ENCODE measurements at places on chromosomes 3 and 15. TPM values are rescaled to one million over a fixed set of nuclear protein-coding genes. Genes with fewer than 3 reads are reported as not detected.

FAM81A gene
- total RNA-seq = 2.8 TPM

GPR156 gene
- total RNA-seq = 0.34 TPM

CCR1 gene
- 0.87 TPM for total RNA-seq

ATP10A gene
- 18.1 TPM for total RNA-seq

DNA sequence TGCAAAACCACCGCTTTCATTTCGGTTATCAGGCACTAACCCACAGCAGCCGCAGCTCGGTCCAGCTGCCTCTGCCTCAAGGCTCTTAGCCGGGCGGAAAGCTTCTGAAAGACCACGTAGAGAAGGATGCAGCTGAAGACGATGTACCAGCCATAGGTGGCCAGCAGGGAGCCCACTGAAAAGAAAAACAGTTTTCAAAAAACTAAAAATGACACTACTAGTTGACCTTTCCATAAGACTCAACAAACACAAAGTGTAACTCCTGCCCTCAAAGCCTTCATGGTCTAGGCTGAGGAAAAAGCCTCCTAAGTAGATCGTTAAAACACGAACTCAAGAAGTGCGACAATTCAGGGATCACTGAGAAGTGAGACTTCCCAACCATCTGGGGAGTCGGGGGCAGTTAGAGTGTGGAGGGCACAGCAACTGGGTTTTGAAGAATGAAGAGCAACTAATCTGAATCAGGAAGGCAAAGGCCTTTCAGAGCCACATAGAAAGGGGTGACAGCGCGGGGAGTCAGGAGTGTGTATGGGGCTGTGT lies 716 bp downstream of the SELENOS start:
- peak; percentile 41 for DNase-seq

DNA sequence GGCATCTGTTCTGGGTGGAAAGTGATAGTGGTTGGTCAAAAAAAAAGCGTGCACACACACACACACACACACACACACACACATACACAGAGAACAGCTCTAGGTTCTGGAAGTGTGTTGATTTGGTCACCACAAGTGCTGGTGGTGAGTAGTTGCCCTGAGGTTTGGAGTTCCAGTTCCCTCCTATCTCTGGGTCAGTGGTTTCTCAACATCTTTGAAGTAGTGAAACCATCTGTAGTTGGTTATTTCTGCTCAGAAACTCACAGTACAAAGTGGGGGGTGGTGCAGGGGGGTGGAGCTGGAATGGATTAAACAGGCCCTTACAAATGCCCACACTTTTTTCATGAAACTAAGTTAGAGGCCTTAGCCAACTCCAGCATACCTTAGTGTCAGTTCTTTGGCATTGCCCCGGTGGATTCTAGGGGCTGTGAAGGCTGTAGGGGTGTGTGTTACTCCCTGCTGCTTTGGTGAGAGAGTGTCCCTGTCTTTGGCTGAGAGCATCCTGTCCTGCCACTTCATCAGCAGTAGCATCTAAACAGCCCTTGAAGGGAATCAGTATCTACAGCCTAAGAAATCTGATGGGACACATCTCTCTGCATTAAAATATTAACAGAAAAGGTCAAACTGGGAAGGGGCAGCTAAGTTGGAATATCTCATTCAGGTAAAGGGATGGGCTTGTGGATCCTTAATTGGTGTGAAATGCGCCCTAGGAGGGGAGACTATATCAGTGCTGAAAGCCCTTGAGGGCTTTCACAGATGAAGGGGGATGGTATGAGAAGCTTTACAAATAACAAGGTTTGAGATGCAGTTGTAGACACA lies 20.6 kb downstream of the SMAD3 start:
- DNase-seq = no peak

DNA sequence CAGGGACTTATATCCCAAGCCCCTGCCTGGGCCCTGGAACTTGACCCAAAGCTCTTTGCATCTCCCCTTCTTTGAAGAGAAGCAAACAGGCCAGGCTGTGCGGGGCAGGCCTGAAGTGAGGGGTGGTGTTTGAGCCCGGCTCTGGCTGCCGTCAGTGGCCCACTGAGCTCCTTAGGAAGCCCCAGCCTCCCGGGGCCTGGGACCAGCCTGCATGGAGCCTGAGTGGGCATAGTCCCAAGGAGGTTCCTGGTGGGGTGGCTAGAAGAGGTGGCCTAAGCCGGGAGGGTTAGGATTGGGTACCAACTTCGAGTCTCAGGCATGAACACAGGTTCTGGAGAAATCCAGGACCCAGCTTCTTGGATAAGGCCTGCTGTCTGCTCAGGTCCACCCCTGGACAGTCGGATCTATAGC lies 6.4 kb downstream of the TMIE start:
- DNase-seq = no peak

DNA sequence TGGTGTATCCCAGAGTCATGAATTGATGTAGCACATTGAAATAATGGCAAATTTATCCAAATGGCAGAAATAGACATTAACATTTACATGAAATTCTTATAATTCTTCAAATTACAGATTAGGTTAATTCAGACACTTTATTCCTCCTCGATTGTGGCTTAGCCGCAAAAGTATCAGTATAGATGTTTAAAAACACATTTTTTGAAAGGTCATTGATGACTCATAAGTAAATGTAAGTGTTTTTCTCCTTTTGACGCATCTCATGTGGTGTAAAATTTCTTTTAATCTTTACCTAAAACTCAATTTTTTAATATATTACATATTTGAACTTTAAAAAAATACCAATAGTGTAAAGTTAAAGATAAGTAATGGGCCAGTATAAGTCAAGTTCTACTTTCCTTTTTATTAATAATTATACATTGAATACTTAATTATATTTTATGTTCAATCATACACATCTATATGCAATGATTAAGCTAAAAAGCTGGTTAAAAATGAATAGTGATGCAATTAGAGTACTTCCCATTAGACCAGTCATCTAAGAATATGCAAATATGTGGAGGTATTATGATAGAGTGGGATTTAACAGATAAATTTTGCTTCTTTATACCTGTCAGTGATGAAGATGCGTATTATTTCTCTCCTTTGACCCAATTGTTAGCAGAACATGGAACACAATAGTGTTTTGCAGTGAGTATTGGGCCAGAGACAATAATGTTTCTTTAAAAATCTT lies 678.1 kb upstream of the DPPA4 start:
- no peak for DNase-seq

- DNase-seq = no peak
Observed at GRCh38 chr3:141553055-141553454, 66.2 kb downstream of the RASA2 start.

GRCh38 chr3:154168998-154169795 lies 48.0 kb downstream of the ARHGEF26 start:
- no peak for DNase-seq

DNA sequence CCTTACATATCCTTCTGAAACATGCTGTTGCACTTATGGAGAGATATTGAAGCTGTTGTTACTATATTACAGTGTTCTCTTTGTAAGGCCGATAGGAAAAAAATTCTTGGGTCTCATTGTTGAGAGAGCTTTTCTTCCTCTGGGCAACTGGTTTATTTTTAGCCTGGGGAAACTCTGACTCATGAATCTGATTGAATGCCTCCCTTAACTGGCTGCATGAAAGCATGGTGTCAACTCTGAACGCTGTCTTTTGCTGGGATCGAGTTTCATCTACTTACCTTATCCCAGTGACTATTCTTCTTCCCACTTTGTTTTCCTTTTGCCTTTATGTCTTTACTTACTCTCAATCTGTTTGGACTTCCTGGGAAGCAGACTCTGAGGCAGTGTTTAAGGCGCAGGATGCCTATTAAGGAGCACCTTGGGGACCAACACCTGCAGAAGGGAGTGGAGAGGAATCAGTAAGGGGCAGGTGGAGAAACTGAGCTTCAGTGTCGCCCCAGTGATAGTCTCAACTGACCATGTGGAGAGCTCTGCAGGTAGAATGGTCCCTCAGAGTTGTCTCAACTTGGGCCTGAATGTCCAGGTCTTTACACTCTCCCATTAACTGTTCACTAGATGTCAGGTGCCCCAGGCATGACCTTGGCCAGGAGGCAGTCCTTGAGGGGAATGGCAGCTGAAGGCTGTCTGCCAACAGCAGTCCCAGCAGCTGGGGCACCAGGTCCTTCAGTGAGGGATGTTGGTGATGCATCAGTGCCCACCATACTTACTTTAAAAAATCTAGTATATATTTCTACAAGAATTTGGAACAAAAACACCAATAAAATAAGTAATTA lies 88.9 kb upstream of the CCNL1 start:
- peak; percentile 53 for DNase-seq

GRCh38 chr15:71195242-71195641 lies 80.0 kb downstream of the THSD4 start:
- peak; percentile 21 for DNase-seq

DNA sequence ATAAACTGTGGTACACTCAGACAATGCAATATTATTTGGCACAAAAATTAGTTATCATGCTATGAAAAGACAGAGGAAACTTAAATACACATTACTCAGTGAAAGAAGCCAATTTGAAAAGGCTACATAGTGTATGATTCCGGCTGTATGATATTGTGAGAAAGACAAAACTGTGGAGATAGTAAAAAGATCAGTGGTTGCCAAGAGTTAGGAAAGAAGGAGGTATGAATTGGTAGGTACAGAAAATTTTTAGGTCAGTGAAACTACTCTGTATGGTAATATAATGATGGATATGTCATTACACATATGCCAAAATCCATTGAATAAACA lies 458.8 kb upstream of the CBLB start:
- no peak for DNase-seq

Measured in SJSA1 (cell line).